ENCODE measurements at places on chromosomes 1 and 21.

DNA sequence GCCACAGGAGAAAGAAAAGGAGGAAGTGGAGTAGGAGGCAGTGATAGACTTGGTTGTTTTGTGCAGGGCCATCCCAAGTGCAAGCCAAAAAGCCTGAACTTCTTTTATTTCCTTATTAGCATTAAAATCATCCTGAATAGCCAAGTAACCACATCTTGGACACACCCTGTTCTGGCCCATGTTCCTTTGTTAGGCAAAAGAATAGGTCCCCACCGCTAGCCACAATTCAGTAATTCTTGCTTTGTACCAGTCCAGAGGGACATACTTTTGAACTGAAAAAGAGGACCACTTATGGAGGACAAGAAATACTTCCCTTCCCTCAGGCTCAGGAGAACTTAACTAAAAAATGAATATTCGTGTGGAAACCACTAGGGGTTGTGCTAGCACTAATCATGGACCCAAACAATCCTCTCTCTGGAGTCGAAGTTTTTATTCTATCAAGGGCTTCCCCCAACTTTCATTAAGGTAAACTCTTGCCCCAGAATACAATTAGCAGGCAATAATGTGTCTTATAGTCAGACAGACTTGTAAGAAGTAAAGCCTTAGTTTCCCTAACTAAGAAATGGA is 19.4 kb downstream of the TNFSF4 start:
- no peak for DNase-seq

GRCh38 chr1:84505493-84506001 is 639 bp upstream of the SPATA1 start:
- DNase-seq: peak; percentile 80

DNA sequence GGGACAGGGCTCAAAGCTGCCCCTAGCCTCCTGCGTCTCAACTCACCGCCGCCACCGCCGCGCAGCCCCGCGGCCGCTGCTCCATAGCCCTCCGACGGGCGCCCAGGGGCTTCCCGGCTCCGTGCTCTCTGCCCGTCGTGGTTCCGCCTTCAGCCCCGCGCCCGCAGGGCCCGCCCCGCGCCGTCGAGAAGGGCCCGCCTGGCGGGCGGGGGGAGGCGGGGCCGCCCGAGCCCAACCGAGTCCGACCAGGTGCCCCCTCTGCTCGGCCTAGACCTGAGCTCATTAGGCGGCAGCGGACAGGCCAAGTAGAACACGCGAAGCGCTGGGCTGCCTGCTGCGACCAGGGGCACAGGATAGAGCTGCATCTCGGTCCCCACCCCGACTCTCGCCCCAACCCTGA is at the start of gene TNFRSF25:
Gene TNFRSF25 (minus strand): TSS at position 151 of the 400 bp plus-strand sequence. CDS start 66 bp downstream, at position 85.
- DNase-seq: no peak

GRCh38 chr1:71861022-71861421 is 421.3 kb downstream of the NEGR1 start:
- DNase-seq: no peak

DNA sequence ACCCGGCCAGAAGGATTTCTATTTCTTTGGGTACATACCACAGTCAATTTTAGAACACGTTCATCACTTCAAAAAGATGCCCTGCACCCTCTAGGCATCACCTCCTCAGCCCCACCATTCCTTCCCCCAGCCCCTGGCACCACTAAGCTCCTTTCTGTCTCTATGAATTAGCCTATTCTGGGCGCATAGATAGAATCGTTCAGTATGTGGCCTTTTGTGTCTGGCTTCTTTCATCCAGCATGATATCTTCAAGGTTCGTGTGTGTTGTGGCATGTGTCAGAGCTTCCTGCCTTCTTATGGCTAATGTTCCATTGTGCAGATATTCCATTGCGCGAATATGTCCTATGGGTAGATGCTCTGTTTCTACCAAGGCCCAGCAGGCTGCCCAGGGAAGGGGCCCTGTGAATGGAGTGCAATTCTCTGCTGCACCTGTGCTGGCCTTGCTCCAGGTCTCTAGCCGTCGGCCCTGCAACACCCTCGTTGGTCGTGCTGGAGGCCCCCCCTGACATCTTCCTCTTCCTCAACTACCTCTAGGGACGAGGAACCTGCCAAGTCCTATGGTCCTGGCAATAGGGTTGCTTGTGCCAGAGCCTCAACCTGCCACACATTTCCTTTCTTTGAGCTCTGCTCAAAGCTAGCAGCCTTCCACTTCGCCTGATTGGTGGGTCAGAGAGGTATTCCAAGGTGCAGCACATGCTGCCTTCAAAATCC is 113.5 kb downstream of the RIPK4 start:
- DNase-seq: peak; percentile 29

- no peak for DNase-seq
These were observed 74.3 kb upstream of the ADAR start for GRCh38 chr1:154682254-154682653.

DNA sequence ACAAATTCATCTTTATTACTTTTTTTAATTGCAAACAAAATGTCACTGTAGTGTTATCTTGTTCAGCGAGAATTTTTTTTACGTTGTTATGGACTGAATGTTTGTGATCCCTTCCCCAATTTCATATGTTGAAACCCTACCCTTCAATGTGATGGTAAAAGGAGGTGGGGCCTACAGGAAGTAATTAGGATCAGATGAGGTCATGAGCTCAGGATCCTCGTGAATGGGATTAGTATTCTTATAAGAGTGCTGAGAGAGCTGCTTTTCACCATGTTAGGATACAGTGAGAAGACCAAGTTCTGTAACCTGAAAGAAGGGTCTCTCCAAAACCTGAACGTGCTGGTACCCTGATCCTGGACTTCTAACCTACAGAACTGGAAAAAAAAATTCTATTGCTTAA is 646.0 kb upstream of the TMPRSS15 start:
- no peak for DNase-seq

Measured in natural killer cell treated with Interleukin-12 subunit alpha and Interleukin-12 subunit beta and Interleukin-15 and Interleukin-18, amount 100 ng/mL, for 72 hours (primary cell).